ENCODE measurements at places on chromosomes 5 and 9.

DNA sequence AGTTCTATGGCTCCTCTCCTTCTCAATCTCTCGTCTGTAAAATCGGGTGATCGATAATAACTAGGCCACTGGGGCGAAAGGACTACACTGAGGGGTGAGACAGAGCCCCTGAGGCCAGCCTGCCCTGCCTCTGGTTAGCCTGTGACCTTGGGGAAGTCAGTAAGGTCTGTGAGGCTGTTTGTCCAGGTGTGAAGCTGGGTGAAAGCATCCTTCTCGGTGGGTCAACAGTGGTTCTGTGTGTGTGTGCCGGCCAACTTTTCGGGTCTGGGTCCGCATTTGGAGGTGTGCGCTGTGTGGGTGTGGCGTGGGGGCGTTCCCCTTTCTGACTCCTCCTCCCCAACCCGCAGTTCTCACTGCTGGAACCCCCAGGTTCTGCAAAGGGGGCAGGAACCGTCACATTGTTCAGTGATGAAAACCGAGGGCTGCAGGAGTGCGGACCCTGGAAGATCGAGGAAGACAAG, 5.0 kb upstream of the RNF44 start:
- no peak for DNase-seq

GRCh38 chr9:125038166-125038565, 97.3 kb upstream of the GOLGA1 start:
- no peak for DNase-seq

GRCh38 chr9:27019589-27019988, 14.1 kb upstream of the LRRC19 start:
- no peak for DNase-seq

GRCh38 chr5:135033901-135034235, at the start of gene PITX1:
PITX1 (minus strand) TSS chr5:135034228; CDS start chr5:135033881, 347 bp downstream.
- no peak for DNase-seq

- DNase-seq = no peak
Measured at GRCh38 chr5:88203981-88204750, 64.5 kb downstream of the TMEM161B start.

- DNase-seq = no peak
Measured at GRCh38 chr5:39160576-39161213, 58.7 kb downstream of the FYB1 start.

- no peak for DNase-seq
Measured at GRCh38 chr5:175235251-175235960, 208.6 kb downstream of the DRD1 start.

DNA sequence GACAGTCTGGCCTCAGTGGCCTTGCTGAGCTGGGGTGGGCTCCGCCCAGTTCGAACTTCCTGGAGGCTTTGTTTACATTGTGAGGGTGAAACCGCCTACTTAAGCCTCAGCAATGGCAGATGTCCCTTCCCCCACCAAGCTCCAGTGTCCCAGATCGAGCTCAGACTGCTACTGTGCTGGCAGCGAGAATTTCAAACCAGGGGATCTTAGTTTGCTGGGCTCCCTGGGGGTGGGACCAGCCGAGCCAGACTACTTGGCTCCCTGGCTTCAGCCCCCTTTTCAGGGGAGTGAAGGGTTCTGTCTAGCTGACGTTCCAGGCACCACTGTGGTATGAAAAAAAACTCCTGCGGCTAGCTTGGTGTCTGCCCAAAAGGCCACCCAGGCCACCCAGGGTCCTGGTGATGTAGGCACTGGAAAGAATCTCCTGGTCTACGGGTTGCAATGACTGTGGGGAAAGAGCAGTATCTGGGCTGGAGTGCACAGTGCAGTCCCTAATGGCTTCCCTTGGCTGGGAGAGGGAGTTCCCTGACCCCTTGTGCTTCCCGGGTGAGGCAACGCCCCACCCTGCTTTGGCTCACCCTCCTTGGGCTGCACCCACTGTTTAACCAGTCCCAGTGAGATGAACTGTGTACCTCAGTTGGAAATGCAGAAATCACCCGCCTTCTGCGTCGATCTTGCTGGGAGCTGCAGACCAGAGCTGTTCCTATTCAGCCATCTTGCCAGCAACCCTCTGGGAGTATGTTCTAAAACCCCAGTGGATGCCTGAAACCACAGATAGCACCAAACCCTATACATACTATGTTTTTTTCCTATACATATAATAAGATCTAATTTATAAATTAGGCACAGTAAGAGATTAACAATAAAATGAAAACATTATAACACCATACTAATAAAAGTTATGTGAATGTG, 95.5 kb downstream of the TMEM161B start:
- no peak for DNase-seq

DNA sequence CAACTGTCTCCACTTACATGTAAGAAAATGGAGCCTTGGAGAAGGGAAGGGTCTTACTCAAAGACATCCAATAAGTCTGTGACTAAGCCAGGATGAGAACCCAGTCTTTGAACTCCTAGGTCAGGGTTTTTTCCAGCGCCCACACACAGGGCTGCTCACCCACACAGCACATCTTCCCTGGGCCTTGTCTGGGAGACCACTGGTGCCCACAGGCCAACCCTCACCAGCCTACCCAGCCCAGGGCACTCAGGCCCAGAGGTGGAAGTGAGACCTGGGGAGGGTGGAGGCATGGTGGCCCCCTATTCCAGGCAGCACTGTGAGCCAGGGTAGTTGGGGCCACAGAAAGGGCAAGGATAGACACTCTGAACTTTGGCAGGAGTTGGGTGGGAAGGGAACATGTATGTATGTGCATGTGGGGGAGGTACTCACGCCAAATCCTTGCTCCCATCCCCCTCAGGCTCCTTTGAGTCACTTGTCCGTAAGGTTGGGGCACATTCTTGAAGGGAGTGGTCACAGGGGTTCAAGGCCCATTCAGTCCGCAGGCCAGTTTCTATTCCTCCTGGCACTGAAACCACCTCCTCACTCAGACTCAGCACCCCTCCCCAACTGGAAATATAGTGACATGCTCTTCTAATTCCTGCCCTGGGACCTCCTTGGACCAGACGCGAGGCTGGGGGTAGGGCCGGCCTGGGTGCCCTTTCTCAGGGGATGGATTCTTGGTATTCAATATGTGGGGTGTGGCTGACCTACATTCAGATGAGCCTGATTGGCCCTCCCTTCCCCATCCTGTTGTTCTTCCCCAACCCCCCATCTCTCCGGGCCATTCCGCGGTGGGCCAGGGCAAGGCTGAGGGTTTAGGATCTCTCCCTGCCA, 2.9 kb upstream of the SLC4A9 start:
- no peak for DNase-seq

GRCh38 chr5:141877356-141878185, 639 bp downstream of the PCDH1 start:
- DNase-seq = no peak

DNA sequence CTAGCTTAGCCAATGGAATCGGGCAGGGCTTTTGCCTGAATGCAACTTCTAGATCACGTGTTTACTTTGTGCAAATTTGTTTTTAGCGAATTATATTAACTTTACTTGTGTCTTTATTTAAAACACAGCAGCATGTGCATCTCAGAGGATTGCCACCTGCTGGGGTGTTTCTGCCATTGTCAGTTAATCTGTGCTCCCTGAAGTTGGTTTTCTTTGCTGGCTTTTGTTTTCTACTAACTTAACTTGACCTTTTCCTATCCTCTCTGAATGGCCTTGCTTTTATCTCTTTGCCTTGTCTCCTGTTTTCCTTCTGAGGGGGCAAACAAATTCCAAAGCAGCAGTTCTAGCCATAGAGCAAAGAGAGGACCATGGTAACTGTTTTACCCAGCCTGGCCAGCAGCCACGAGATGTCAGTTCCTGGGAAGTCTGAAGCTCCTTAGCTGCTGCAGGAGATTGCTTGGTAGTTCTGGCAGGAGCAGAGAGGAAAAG, 67.6 kb downstream of the ARHGEF28 start:
- no peak for DNase-seq

DNA sequence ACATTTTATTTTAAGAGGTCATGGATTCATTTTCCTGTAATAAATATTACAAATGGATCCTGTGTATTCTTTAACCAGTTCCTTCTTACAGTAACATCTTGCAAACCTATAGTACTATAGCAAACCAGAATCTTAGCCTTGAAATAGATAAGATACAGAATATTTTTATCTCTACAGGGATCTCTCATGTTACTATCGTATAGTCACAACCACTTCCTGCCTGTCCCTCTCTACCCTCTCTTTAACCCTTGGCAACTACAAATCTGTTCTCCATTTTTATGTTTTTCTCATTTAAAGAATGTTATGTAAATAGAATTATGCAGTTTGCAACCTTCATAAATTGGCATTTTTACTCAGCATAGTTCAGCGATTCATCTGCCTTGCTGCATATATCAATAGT, 454.0 kb downstream of the DIRAS2 start:
- no peak for DNase-seq

DNA sequence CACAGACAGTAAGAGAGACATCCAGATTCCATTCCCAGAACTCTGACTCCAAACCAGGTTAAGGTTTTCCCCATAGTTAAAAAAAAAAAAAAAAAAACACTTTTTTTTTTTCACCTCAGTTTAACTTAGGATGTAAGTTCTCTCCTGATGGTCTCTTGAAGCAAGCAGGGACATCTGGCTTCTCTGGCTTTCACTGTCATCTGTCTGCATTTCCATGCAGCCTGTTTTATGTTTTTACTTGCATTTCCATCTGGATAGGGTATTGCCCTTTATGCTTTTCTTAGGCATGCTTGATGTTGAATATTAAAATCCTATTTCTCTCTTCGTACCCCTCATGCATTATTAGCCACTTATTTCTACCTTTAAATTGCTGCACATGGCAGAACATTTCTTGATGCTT, 135.3 kb upstream of the WWC1 start:
- DNase-seq = no peak

GRCh38 chr5:57828221-57828620, 345.6 kb upstream of the ACTBL2 start:
- no peak for DNase-seq

DNA sequence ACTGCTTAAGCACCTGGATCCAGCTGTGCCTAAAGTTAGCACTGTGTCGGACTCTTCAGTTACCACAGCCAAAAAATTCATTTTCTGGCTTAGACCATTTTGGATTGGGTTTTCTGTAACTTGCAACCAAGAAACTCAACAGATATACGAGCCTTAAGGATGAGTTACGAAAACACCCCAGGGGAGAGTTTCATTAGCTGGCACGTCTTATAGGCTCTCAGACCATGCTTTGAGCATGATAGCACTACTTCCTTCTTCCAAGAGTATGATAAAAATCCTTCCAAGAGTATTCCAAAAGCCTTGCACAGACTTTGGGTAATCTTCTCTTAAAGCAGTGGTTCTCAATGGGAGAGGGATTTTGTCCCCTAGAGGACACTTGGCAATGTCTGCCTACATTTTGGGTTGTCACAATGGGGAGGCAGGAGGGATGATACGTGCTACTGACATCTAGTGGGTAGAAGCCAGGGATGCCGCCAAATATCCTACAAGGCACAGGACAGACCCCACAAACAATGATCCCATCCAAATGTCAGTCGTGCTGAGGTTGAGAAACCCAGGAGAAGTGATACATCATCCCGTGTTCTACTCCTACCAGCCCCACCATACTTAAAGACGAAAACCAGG, 64.8 kb downstream of the SMIM23 start:
- DNase-seq = no peak

DNA sequence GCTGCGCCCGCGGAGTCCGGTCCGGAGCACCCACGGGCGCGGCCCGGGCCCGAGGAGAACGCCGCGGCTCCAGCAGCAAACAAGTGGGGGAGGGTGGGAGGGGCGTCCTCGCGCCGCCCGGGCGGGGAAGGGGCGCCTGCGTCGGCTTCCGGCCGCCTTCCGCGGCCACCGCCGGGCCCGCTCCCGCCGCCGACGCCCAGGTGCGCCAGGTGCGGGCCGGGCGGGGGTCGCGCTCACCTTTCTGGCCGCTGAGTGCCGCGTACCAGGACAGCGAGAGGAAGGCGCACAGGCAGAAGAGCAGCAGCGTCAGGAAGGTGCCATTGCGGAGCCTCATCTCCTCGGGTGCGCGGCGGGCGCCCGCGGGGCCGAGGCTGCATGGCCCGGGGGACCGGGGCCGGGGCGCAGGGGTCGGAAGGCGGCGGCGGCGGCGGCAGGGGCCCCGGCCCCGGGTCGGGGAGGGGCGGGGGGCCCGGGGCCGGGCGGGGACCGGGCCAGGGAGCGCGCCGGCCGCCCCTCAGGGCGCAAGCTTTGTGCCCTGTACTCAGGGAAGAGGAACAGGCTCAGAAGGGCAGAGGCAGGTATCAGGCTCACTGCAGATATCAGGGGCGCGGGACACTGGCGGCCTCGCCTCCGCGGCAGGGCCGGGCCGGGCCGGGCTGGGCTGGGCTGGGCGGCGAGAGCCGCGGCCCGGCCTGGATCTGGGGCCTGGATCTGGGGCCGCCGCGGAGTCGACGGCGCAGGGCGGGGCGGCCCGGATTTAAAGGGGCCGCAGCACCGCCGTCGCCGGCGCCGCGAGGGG, at the start of gene MGAT4B:
Gene MGAT4B (minus strand): TSS at position 617 of the 799 bp plus-strand sequence. CDS start 283 bp downstream, at position 334.
- no peak for DNase-seq

DNA sequence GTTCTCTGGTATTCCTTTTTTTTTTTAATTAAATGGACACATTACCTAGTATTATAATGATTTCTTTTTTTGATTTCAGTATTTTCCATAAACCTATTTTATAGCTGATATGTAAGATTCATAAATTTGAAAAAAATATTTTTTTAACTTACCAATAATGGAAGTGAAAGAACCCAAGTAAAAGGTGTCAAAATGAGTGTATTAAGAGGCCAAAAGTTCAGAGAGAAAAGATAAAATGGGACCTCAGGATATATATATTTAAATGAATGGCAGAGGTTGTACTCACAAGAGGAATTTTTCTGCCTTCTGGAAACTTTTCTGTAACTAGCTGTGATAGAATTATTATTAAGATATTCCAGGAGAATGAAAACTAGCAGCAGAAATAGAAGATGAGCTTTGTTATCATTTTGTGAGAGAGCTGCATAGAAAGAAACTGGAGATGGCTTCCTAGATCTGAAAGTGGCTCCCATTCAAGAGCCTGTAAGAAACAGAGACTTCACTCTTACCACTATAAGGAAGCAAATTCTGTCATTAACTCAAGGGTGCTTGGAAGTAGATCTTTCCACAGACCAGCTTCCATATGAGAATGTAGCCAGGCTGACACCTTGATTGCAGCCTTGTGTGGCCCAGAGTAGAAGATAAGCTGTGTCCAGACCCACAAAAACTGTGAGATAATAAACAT, 91.7 kb downstream of the MRPS30 start:
- DNase-seq = no peak

DNA sequence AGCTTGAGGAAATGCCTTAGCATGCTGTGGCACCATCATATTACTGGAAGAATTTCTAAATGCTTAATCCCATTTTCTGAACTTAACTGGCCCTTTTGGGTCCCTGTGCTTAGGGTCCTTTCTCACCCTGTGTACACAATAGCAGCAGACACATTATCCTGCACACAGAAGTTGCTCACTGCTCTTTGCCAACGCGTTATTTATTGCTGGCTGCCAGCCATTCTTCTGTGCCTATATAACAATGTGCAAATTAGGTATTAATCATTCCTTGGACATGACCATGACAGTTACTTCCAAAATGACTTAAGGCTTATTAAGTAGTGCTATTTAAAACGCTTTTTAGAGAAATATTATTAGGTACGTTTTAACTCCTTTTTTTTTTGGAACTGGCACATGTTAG, 134.7 kb downstream of the FBN2 start:
- no peak for DNase-seq

GRCh38 chr9:134693011-134693410, 51.4 kb downstream of the COL5A1 start:
- DNase-seq = no peak
